ENCODE measurements at places on chromosomes 11 and 22.

- DNase-seq, result no peak
These were observed 39.4 kb downstream of the MCM5 start for GRCh38 chr22:35439365-35439717.

DNA sequence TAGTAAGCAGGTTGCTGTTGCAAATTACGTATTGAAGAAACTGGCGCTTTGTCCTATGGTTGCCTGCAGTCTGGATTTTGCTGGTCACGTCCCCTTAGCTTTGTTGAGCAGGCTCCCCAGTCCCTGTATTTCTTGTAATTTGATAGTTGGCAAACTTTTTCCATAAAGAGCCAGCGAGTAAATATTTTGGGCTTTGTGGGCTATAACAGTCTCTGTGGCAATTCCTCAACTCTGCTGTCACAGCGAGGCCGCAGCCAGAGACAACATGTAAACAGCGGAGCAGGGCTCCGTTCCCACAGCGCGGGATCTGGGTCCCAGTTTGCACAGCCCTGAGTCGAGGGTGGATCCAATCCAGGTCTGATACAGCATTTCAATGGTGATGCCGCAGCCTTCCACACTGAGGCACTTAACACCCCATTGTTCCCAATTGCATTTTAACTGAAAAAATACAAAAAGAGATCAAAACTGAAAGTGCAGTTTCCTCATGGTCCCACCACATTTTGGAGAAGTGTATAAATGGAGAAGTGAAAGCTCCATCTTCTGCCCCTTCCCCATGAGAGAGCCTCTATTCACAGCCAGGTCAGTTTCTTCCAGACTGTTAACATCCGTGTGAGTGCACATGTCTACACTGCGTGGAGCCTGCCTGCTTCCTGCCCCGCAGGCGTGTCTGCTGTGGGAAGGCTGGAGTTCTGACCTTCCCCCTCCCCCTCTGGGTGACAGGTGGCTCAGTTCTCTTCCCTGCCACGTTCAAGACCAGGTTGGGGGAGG, 89.1 kb downstream of the RPS6KA4 start:
- DNase-seq, result peak; percentile 13

DNA sequence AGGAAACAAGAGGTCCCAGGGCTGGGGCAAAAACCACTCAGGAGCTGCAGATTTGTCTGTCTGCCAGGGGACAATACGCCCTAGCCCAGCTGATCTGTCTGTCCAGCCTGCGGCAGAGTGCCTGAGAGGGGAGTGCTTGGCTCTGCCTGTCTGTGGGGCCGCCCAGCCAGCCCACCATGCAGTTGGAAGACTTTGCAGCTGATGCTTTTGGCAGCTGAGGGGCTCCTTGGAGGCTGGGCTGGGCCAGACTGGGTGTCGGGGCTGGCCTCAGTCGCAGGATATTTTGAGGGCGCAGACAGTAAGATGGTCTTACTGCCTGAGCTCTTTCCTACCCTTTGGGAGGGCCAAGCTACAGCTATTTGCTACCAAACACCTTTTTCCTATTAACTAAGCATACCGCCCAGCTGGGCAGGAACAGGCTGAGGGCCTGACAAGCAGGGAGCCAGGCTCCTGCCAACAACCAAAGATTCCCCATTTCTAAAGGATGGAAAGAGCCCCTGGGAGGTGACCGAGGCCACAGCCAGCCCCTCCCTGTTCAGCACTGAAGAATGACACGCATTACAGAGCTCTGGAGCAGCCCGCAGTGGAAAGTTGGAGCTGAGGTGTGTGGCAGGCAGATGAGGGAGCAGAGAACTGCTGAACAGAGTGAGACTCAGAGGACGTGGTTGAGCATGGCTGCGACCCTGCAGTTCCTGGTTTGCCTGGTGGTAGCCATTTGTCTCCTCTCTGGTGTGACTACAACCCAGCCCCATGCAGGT, at the start of gene FAM180B:
TSS of gene FAM180B (plus strand) at position 581 of the 758 bp plus-strand sequence. CDS start at position 672, 91 bp downstream.
- no peak for DNase-seq

DNA sequence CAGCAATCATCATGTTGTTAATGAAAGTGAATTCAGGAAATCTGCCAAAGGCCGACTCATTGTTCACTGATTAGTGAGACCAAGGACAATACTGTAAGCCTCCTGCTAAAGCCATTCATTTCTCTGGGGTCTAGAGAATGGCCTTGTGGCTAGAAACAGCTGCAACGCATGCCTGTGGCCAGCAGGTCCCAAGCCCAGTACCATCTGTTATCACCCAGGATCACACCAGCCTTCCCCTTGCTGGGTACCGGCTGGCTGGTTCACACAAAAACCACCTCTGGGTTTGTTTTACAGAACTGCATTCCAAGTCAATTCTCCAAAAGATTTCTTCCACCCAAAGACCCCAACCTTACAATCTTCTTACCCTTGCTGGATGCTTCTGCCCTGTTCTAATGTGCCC, 1.1 kb downstream of the PLAAT5 start:
- DNase-seq, result peak; percentile 33

DNA sequence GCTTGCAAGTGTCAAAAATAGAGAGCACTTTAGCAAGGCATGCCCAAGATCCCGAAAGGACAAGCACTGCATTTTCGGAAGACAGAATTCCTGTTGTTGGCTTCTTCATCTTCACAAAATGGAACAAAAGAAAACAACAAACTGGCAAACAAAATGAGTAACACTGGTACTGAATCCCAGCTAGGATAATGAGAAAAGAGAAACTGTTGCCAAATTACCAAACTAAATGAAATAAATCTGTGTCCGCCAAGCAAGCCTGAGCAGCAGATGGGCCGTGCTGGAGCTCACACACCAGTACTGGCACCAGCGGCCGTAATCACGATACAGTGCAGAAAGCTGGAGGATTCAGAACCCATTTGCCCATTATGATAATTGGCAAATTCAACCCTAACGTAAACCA, 30.6 kb downstream of the TUB start:
- DNase-seq, result no peak

- no peak for DNase-seq
These were observed 66.6 kb downstream of the ENDOD1 start for GRCh38 chr11:95156133-95156721.

- no peak for DNase-seq
These were observed 53.4 kb downstream of the FAM181B start for GRCh38 chr11:82680252-82680651.

- no peak for DNase-seq
These were observed 4.2 kb downstream of the OR56B4 start for GRCh38 chr11:6111673-6112072.

DNA sequence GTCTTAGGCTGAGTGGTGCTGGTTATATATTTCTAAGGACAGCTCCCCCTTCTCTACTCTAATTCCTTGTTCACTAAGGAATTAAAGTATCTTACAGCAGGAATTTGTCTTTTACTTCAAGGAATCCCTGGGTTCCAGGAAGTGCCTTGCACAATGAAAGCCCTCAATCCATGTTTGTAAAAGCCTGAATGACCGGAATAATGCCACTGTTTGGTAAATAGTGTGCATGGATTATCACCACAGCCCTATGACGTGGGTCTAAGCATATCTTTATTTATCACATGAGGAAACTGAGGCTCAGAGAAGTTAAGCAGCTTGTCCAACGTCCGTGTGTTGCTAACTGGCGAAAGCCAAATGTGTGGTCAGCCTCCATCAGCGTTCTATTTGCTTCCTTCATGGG, 135.7 kb upstream of the NAV2 start:
- no peak for DNase-seq

GRCh38 chr11:44305470-44306051, 4.4 kb downstream of the ALX4 start:
- no peak for DNase-seq

DNA sequence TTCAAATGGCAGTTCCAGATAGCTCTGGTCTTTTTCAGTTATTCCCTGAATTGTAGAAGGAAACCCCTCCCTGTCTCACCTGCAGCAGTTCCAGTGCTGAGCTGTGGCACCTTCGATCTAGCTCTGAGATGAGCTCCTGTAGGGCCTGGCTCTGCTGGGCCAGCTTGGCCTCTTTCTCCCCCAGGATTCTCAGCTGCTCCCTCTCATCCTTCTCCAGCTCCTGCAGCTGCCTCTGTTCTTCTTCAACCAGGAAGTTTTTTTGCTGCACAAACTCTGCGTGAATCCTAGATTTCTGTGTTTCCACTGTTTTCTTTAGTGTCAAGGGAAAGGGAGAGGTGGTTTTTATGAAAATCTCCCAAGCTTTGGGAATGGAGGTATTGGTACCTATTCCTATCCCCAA, 5.3 kb downstream of the TRIM21 start:
- no peak for DNase-seq

DNA sequence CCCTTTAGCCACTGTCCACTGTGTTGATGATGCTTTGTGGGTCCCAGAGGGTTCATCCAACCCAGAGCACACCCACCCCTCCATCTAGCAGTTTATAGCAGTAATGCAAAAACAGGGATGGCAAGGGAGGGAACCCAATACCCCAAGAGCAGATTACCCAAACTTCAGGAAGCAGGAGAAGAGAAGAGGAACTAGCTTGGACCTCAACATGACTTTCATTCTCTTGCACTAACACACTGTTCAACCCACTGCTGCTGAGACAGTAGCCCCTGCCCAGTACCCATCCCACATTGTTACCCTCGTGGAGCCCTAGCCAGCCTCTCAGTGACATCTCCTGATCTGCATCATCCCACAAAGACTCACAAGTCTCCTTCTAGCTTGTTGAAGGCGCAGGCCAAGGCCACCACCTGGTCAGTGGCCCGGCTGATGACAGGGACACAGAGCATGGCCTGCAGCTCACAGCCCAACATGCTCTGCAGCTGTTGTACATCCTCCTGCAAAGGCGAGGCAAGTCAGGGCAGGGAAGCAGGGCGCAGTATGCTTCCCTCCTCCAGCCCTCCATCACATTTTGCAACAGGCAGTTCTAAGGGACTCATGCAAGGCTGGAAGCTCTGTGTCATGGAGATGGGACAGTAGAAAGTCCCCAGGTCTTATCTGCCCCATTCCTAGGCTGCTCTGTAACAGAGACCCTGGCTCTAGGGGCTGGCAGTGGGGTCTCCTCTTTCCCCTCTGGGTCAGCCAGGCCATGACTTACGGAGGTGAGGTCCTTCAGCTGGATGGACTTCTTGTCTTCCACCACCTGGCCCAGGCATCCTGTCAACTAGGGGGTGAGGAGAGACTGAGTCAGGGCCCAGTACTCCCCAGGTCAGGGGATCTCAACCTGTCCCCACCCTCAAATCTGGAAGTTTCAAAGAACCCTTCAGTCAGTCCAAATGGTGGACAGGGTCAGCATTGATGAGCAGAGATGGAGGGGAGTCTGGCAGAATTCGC, 85.5 kb downstream of the PDE2A start:
- DNase-seq, result no peak

GRCh38 chr22:44348971-44349560, 36.3 kb upstream of the SHISAL1 start:
- DNase-seq, result no peak

DNA sequence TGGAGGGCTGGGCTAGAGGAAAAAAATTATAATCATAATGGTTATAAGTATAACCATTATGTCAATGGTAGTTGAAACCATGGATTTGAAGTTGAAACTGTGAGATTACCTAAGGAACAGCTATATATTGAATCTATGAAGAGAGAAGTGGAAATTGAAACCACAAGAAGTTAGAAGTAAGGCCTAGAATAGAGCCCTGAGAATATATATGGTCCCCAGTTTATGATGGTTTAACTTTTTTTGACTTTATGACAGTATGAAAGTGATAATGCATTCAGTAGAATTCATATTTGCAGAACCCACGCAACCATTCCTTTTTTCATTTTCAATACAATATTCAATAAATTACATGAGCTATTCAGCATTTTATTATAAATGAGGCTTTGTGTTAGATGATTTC, 15.0 kb downstream of the AASDHPPT start:
- no peak for DNase-seq

DNA sequence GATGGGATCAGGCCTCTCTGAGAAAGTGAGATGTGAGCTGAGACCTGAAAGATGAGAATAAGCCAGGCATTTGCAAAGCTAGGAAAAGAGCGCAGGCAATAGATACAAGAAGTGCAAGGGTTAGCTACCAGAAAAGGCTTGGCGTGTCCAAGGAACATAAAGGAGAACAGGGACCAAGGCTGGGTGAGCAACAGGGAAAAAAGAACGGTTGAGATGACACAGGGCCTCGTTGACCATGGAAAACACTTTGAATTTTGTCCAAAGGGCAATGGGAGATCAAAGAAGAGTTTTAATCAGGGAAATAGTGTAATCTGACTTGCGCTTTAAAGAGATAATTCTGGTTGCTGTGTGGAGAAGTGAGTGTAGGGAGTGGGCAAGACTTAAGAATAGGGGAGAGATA, 35.0 kb downstream of the RAB30 start:
- no peak for DNase-seq

DNA sequence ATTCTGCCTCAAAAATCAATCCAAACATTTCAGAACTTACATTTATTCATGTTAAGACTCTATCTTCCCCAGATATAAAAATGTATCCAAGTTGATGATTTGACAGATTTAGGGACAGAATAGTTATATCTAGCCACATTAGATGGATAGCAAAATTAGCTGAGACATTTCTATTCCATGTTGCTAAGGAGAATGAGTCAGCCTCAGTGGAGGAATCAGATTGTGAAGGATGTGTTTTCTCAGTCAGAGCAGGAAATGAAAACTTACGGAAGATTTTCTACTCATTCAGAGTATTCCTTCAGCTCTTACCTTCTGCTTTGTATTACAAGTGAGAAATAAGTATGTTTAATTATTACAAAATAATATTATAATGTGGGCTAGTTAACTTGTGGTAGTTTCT, 556.3 kb upstream of the ANO3 start:
- no peak for DNase-seq

GRCh38 chr11:100942016-100942415, 187.6 kb downstream of the PGR start:
- peak; percentile 64 for DNase-seq

DNA sequence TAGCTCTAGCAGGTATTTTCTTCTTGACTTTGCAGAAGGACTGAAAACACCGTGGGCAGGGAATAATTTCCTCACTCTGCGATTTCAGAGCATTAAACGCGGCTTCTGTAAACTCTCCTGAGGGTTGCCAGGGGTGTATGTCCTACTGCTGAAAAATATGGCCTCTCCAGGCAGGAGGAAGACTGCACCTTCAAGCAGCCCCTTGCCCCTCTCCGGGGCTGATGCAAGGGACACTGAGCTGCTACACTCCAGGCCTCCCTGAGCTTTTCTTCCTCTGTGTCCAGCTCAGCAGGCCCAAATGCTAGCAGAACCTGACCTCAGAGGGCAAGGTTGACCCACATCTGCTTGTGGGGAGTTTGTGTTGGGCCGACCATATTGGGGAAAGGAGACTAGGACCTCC, 2.2 kb downstream of the CD6 start:
- no peak for DNase-seq

- no peak for DNase-seq
These were observed 18.6 kb upstream of the CHORDC1 start for GRCh38 chr11:90241414-90241813.

- peak; percentile 86 for DNase-seq
These were observed 1.9 kb downstream of the MS4A10 start for GRCh38 chr11:60786811-60787567.

GRCh38 chr11:75184757-75185425, 34.0 kb downstream of the SLCO2B1 start:
- no peak for DNase-seq
